ENCODE measurements at places on chromosomes 16 and 17. TPM values are rescaled to one million over a fixed set of nuclear protein-coding genes. Genes with fewer than 3 reads are reported as not detected.

The ACSF2 gene
- 22.9 TPM for total RNA-seq

The KIF2B gene
- total RNA-seq, result not detected

The HBA1 gene
- not detected for total RNA-seq

The ABCC12 gene
- total RNA-seq, result not detected

The BAIAP3 gene
- 2.0 TPM for total RNA-seq

The FASN gene
- total RNA-seq, result 168 TPM

The EFNB3 gene
- total RNA-seq, result not detected

The WNT9B gene
- not detected for total RNA-seq

The GAN gene
- total RNA-seq, result 7.8 TPM

The ATAD5 gene
- total RNA-seq, result 5.0 TPM

The ZNF385C gene
- total RNA-seq, result not detected

The LITAF gene
- total RNA-seq, result 278 TPM

The RPRML gene
- total RNA-seq, result not detected

The ATP2C2 gene
- total RNA-seq, result not detected

The WIPF2 gene
- total RNA-seq, result 25.2 TPM

The ST6GALNAC2 gene
- not detected for total RNA-seq
